ENCODE measurements at places on chromosomes 12 and 14.

GRCh38 chr12:92899386-92900001 is 29.6 kb downstream of the EEA1 start:
- peak; percentile 17 for DNase-seq

GRCh38 chr14:41446008-41446407 is 160.7 kb upstream of the LRFN5 start:
- no peak for DNase-seq

- DNase-seq: peak; percentile 39
Observed at GRCh38 chr12:20549108-20549719, 145.9 kb upstream of the SLCO1C1 start.

GRCh38 chr12:62886796-62887195 is 48.2 kb downstream of the PPM1H start:
- no peak for DNase-seq

- no peak for DNase-seq
Observed at GRCh38 chr14:79193689-79194477, 1017.4 kb downstream of the DIO2 start.

DNA sequence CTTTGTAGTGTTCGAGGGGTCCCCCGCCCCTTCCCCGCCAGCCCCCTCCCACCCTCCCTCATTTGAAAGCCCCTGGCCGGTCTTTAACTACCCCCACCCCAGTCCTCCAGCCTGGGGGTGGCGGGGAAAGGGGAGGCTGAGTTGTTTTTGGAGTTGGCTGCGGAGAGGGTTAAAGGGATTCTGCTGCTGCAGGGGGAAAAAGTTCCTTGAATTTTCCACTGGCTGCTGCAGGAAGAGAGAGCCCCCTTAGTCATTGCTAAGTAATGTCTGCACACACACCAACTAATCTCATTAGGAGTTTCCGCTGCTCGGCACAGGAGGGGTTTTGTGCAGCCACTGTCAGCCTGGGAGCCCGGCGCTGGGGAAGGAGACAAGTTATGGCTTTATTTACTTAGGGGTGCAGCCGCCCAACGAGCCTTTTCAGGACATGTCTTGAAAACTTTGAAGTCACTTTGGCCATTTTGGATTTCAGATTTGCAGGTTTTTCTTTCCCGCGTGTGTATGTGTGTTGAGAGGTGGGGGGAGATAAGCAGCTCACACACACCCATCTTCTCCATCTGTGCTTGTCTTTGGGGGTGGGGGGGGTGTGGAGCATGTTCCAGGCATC is 1.8 kb downstream of the ELK3 start:
- no peak for DNase-seq

DNA sequence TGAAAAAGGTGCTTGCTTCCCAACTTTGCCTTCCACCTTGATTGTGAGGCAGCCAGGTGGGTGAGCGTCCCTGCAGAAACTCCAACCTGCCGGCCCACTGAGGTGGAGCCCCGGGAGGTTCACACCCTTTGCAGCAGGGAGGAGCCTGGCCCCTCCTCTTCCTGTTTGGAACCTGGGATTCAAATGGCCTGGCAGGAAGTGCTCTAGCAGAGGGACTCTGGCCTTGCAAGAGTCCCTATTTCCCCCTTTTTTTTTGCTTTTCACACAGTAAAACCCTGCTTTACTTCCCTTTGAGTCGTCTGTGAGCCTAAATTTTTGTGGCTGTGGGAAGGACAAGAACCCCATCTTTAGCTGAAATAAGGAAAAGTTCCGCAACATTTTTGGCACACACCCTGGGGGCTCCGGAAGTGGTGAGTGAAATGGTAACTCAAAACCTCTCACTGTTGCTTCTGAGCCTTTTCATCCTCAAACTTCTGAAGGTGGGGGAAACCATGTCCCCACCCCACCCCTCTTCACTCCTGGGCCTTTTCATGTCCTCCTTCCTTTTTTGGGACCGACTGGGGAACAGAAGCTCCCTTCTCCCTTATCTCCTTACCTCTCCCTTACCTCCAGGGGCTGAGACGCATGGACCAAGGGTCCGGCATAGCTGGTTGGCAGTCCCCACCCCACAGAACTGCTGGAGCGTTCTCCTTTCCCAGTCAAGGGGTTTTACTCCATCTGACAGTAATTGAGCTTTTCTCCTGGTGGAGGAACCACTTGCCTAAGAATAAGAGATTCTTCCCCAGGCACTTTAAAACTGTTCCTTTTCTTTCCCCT is 102.0 kb downstream of the KCNMB4 start:
- no peak for DNase-seq

- no peak for DNase-seq
Observed at GRCh38 chr14:93898731-93899130, 28.4 kb upstream of the FAM181A start.

DNA sequence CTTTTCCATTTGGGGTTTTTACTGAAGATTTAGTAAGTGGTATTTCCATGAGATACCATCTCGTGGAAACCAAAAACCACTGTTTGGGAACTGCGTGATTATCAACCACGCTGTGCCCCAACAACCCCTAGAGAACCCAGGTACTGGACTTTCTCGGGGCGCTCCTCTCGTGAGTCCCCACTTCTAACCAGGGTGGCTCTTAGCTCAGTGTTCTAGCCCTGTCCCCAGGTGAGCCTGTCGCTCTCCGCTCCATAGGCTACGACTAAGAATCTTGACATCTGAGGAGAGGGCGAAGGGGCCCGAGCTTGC is 686 bp downstream of the MCRS1 start:
- no peak for DNase-seq

- DNase-seq: no peak
Observed at GRCh38 chr12:3367750-3368444, 123.1 kb upstream of the PRMT8 start.

DNA sequence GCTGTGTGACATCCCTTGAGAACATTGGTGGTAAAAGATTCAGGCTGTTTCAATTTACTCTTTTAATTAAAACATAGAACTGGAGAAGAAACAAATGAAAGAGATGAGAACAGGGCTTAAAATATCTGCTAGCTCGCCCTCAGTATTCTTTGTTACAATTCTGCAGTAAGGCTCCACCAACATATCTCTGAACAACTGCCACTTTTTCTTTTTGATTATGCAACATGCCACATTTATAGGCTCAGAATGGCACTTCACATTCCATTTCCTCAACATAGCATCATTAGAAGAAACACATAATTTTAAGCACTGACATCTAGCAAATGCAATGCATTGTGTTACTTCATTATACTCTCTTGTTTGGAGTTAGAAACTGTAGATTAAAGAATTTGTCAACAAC is 1315.2 kb downstream of the LRFN5 start:
- DNase-seq: no peak

- DNase-seq: no peak
Observed at GRCh38 chr14:41403360-41403759, 203.3 kb upstream of the LRFN5 start.

GRCh38 chr12:14938301-14938700 is at the start of gene ERP27:
ERP27 (minus strand) TSS chr12:14938537; CDS start chr12:14938508, 29 bp downstream.
- DNase-seq: no peak

DNA sequence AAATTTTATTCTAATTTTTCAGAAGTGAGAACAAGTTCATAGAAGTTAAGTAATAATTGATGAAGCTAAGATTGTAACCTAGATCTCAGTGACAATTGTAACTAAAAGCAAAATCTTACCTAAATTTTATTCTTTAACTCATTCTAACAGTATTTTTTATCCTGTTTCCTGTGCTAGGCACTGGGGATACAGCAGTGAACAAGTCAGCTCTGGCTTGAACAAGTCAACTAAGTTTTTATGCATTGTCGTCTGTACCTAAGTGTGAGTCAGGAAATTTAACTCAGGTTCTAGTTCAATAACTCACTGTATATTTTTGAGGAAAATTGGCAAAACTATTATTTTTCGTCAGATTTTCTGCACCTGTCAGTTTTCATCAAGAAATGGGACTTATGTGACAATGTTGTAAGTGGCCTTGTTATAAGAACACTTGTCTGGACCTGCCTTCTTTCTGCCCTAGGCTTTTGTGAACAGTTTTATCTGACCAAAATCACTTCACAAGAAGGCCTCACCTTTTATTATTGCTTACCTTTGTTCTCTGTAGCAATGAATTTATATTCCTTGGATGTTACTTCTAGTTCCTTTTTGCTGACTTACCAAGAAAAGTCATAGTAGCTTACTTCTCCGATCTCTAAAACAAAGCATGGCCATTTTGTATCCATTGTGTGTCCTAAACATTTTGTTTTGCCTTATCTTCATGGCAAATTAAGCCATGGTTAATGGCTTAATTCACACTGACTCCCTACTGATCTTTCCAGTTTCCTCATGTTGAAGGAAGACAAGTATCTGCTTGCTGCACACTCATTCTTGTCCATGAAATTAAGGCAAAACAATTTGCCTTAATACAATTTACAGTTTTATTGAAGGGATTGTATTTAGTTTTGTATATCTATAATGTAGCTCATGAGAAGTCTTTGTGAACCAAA is 2.7 kb downstream of the TMTC3 start:
- DNase-seq: no peak

DNA sequence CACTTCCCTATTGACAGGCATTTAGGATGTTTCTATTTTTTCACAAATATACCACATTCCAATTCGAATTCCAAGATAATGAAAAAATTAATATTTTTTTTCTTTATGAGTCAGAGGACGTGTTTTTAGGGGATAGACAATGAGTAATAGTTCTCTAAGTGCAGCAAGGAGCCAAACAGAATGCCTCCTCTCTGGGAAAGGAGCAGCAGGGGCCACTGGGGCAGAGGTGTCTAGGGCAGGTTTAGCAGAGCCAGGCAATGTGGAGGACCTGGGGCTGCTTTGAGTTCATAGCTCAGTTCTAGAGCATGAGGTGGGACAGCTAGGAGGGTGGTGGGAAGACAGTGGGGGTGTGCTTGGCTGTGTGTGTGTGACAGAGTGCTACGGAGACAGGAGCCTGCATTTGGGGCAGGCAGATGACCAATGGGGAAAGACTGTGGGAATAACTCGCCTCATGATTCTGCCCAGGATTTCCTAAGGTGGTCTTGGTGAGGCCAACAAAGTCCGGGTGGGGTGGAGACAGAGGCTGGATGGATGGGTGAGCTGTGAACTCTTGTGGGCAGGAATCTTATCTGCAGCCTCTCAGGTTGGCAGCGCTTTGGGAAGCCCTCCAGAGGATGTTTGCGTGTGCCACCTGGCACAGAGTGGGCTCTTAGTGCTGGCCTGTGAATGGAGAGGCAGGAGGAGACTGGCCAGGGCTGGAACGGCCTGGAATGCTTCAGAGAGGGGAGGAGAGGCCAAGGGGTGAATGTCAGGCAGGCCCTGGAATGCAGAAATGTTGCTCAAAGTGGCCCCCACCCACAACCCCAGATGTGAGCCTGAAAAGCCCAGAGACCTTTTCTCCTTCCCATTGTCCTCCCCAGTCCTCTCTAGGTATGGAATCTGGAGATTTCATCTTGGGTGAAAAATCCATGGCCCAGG is 2.4 kb upstream of the KRT7 start:
- DNase-seq: no peak

DNA sequence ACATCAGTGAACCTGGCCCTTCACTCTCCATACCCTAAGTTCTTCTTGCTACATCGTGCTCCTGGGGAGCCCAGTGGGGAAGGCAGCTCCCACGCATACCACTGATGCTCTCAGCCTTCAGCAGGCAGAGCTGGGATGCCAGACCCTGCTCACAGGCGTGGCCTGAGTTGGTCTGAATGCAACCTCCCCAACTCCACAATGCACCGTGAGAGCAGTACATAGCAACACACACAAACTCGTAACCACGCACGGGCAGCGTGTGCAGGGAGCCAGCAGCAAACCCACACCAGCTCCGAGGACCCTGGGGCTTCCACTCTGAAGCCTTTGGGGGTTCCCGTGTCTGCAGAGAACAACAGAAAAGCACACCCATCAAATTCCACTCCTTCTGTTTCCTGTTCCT is 37.3 kb downstream of the ANO2 start:
- no peak for DNase-seq

DNA sequence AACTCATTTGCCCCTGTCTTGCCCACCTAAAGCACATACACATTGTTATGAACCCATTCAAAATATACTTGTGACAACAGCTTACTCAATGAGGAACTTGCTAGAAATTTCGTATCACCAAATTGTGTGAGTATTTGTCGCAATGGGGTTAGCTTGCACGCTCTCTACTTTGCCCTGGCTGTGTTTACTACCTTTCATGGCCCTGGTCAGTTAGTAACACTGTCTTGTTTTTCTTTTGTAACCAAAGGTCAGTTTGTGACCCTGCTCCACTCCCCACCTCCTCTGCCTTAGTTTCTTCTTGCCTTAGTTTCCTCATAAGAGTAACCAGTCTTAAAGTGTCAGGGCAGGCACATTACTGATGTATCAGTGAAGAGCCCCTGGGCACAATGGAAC is 205.8 kb upstream of the EEA1 start:
- DNase-seq: no peak

DNA sequence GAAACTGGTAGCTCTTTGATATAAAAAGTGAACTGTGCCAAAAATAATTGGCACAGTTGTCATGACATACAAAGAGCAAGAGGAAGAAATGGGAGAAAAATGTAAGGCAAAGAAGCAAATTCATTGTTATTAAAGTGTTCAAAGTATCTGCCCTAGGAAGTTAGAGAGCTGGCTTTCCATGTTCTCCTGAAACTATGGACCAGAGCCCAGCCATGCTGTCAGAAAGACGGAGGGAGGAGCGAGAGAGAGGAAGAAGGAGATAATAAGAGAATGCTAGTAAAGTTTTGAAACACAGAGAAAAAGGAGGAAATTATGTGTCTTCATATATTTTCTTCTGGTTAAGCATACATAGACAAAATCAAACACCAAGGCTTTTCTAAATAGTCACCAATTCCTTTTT is 78.1 kb upstream of the PELI2 start:
- no peak for DNase-seq

DNA sequence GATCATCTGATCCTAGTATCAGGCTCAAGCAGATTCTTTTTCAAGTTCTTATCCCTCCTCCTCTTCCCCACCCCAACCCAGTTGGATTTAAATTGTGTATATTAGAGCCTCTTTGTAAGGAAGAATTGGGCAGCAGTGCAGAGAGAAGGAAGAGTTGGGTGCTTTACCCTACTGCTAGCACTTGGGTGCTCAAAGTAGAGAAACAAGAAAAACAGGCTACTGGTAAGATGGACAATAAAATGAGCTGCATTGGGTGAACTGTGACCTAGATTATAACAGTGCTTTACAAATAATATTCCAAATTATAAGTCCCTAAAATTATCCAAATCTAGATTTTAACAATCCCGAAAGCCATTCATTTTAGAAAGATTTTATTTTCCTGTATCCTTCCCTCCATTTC is 363.4 kb upstream of the GARIN6 start:
- no peak for DNase-seq

Measured in head of caudate nucleus (tissue), 42 donors.